ENCODE measurements at places on chromosomes 7 and 10.

- DNase-seq: peak; percentile 83
Measured at GRCh38 chr10:73647211-73647874, 6.1 kb upstream of the MYOZ1 start.

DNA sequence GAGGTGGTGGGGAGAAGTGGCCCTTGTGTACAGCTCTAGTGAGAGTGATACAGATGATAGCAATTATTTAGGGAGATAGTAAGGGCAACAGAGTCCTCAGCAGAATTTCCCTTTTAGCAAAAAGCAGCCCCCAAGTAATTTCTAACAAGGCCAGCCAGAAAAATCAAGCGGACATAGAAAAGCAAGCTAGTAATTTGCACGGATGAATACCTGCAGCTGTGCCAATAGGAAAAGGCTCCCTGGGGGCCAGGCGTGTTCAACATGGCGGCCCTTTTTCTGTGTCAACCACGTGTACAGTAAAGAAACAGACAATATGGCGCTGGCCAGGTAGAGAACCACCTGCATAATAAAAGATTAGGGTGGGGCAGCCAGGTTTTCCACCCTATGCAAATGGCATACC lies 7.4 kb downstream of the MCM10 start:
- DNase-seq: no peak

- no peak for DNase-seq
Measured at GRCh38 chr10:93941606-93942005, 47.8 kb downstream of the SLC35G1 start.

DNA sequence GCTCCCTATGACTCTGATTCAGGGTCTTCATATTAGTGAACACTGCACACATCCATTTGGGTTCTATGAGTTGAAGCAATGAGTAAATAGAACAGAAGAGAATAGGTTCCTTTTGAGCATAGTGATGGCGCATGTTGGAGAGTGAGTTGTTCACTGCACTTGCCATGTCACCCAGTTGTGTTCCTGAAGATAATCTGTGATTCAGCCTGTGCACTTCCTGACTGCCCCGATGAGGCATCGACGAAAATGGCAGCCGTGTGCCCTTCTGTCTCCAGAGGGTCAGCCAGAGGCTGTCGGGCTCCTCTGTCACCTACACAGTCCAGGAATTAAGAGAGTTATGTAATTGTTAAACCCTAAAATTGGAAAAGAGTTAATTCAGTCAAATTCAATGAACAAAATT lies 94.7 kb downstream of the GALNT11 start:
- DNase-seq: no peak

- DNase-seq: no peak
Measured at GRCh38 chr10:14736600-14737081, 38.1 kb downstream of the FAM107B start.

- no peak for DNase-seq
Measured at GRCh38 chr7:32496052-32496813, 944 bp downstream of the AVL9 start.

DNA sequence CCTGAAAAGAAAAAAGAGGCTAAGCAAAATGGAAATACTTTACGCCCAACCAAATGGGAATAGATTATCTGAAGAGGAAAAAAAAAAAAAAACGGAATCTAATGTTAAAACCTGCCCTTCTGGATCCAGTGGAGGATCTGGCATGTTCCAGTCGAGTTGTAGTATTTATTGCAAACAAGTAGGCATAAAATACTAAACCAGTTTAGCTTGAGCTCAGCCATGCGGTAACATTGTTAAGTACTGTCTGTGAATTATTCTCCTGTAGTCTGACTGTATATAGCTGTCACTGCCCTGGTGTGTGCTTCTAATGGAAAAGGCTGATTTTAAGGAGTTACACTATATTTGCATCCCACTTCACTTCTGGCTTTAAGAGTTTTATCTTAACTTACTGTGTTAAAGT lies 40.3 kb downstream of the CELF2 start:
- no peak for DNase-seq

DNA sequence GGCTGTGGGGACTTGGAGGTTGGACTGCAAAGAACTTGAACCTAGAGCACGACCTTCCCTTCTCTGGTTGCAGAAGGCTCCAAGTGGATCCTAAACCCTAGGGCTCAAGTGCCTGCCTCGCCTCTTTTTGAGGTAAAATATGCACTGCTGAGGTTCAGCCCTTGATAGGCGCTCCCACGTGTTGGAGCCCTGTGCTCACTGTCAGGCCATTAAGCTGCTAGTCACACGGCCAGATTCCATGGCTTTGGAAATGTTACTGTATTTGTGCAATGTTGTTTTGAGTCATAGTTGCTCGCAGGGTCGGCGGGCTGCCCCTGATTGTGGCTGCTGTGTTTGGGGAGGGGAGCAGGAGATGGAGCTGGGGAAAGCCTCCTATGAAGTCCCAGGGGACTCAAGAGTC lies 39.8 kb upstream of the PCBD1 start:
- DNase-seq: no peak

GRCh38 chr10:117830787-117831212 lies 215.9 kb downstream of the RAB11FIP2 start:
- peak; percentile 63 for DNase-seq

DNA sequence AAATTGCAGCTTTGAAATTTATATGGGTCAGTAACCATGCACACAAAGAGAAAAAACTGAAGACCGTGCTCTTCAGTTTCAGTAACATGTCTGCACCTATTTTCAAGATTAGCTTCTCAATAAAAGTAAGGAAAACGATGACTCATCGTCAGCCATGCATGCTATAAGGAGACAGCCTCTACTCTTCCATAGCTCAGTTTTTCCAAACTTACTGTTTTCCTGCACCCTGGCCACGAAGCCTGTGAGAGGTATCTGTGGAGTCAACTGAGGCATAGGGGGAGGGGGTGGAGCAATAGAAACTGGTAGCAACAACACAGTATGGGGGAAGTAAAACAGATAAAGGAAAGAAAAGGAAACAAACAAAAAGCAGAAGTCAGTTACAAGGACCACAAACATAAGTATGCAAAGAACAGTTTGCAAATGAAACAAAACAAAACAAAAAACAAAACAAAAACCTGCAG lies 58.0 kb downstream of the PDSS1 start:
- DNase-seq: no peak

- no peak for DNase-seq
Measured at GRCh38 chr7:1596181-1597043, 26.6 kb upstream of the PSMG3 start.

DNA sequence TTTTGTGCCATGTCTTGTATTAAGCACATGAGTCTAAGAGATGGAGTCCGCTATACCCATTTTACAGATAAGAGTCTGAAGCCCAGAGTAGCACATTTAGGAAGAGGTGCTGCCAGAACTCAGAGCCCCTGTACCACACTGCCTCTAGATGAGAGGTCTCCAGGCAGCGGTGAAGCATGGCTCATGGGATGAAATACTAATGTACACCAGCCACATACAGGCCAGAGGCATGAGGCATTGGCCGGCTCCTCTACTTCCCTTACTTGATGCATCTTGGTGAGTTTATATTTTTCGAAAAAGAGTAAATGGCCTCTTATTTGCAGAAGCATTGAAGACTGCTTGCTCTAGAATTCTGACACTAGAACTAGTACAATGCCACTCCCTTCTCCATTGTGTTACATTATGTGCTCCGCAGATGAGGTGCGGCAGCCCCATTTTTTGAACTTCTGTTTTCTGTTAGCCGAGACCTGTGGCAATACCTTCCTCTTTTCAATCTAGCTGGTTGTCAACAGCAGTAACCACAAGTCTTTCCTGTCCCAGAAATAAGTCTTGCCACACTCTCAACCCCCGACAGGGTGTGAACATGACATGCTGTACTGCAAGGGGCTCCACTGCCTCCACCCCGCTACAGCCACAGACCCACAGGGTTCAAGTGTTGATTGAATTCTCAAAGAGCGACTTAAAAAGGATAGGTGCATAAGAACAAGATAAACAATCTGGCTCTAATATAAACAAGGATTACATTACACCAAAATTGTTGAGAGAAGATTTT lies 145.3 kb downstream of the CELF2 start:
- no peak for DNase-seq

- DNase-seq: no peak
Measured at GRCh38 chr7:103727982-103728610, 261.4 kb downstream of the RELN start.

GRCh38 chr10:11026773-11027172 lies 9.1 kb downstream of the CELF2 start:
- no peak for DNase-seq
